ENCODE measurements at places on chromosomes 6 and 20.
A peak's percentile ranks its signal among the peaks of the same experiment; 100 is the strongest.

GRCh38 chr6:105460860-105461259 lies 58.0 kb upstream of the PREP start:
- DNase-seq, result no peak

DNA sequence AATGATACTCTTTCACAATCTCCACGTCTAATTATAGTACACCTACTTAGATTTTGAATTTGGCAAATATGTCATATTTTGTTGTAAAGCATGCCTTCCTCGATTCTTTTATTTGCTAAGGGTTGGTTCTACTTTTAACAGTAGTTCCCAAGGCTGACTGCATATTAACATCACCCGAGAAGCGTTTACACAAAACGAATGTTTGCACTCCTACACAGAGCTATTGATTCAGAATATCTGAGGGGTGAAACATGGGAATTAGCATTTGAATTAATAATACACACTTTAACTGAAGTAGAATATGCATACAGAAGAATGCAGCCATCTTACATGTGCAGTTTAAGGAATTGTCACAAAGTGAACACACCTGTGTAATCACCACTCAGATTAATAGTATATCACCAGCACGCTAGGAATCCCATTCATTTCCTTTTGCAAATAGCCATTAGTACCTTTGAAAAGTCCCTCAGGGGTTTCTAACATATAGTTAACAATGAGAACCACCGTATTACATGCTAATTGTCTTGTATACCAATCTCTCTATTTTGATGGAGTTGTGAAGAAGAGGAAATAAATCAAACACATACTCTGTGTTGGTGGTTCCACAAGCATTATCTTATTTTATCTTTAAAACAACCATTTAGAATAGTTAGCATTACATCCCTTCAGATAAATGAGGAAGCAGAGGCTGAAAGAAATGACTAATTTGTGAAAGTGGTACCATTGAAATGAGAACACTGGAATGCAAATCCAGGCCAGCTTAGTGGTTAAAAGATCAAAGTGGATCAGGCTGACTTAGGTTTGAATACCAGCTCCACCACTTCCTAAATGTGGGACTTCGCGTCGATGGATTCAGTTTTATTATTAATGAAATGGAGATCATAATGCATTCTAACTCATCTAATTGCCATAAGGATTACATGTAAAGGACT lies 317.6 kb downstream of the HDGFL1 start:
- no peak for DNase-seq

DNA sequence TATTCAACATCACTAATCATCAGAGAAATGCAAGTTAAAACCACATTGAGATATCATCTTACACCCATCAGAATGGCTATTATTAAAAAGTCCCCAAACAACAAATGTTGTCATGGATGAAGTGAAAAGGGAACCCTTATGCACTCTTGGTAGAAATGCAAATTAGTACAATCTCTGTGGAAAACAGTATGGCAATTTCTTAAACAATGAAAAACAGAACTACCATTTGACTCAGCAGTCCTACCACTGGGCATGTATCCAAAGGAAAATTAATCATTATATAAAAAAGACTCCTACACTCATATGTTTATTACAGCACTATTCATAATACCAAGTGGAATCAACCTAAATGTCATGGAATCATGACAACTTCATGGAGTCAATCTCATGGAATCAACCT lies 611.3 kb upstream of the GJE1 start:
- DNase-seq, result no peak

DNA sequence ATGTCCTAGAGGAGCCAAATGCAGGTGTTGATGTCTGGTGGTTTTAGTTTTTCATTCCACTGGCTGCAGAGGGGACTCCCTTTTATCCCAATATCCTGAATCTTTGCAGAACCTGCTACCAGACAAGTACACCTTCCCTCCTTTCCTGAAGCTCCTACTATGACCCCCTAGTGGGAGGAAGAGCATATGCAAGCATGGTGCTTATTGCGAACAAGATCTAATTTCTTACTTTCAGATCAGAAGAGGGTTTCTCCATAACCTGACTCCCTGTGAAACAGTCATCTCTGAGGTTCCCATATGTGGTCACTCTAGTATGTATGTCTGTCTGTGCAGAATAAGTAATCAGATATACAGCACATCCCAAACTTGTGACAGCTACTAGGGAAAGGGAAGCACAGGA lies 277.2 kb downstream of the ARHGAP18 start:
- peak; percentile 43 for DNase-seq

DNA sequence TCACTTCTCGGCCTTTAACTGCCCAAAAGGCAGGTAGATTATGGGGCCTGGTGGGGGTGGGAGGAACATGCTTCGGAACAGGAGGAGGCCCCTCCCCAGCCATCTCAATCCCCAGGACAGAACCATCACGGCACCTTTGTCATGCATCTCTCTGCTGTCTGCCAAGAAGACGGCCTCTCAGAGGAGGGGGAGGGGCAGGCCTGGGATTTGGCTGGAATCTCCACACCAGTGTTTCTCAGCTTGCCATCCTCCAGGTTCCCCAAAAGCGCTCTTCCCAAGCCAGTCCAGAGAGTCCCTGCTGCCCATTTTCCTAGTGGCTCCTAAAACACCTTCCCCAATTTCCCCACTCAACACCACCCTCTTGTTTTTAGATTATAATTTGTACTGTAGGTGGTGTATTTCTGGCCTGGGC lies 2.5 kb upstream of the POU5F1 start:
- no peak for DNase-seq

GRCh38 chr6:149961728-149962425 lies 1.9 kb upstream of the ULBP1 start:
- peak; percentile 39 for DNase-seq

Measured in HEK293T (cell line).